ENCODE measurements at places on chromosomes 1 and 21.

DNA sequence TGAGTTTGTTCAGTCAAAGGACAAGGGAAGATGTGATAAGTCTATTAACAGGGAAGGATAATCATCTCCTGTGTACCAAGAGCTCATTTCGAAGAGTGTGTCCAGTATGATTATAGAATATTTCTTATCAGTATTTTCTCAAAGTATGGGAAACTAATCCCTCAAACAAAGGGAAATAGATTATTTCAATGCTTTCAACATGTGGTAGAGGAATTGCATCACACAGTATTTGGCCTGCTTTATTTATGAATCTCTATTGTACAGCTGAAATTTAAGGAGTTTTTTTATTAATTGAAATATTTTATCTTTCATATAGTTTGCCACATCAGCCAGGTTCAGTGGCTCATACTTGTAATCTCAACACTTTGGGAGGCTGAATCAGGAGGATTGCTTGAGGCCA, 151.0 kb downstream of the CLEC20A start:
- DNase-seq, result peak; percentile 40

DNA sequence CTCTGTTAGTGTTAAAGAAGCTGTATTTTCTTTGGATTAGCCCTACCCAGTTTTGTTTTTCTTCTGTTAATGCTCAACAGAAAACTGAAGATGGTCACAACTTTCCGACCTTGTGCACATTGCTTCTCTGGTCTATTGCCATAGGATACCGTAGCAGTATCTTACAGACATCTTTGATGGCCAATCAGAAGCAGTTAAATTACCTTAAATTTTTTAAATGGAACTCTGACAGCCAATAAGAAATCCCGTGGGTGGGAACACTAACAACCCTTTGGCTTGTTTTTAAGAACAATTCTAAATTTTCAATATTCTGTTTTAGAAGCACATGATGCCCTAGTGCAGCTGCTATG, 17.2 kb downstream of the NFYC start:
- DNase-seq, result peak; percentile 86

- DNase-seq, result peak; percentile 96
Measured at GRCh38 chr1:221439747-221440501, 302.0 kb downstream of the DUSP10 start.

GRCh38 chr1:42173961-42174735, 9.6 kb upstream of the GUCA2A start:
- DNase-seq, result peak; percentile 67

DNA sequence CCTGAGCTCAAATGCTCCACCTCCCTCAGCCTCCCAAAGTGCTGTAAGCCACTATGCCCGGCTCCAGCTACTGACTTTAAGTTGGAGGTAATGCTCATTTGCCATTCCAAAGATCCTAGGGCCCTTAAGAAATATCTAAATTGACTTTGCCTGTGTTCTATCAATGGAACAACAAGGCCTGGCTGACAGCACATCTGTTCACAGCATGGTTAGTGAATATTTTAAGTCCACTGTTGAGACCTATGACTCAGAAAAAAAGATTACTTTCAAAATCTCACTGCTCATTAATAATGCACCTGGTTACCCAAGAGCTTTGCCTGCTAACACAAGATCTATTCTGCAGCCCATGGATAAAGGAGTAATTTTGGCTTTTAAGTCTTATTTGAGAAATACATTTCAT, 3.5 kb upstream of the SSX2IP start:
- DNase-seq, result no peak

DNA sequence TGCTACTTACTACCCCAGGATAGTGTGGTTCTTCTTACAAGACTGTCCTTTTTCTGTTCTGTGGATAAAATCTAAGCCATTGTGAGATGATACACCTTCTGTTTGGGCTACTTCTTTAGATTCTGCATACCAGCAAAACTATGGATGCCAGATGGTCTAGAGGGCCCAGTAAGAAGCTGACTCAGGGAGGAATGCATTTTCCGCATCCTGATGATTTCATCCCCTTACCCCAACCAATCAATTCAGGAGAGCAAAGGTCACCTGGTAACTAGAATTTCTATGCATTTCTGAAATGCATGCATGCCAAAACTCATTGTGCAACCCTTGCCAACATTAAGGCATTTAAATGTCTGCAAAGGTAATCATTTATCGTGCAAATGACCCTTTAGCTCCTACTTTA, 285.7 kb upstream of the ZP4 start:
- peak; percentile 33 for DNase-seq

DNA sequence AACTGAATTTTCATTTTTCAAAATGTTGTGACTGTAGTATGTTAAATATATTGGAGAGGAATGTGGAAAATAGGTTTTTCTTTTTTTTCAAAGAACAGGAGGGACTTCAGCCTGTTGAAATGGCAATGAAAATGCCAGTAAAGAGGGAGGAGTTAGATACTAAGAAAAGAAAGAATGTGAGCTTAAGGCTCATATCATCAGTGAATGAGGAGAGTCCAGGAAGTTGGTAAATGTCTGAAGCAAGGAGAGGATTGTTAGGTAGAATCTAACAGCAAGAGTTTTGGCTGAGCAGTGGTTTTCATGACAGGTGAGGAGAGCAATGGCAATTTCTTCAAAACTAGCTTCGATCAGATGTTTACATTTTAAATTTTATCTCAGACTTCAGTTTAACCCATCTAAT, 43.0 kb downstream of the PLA2G4A start:
- DNase-seq, result no peak

DNA sequence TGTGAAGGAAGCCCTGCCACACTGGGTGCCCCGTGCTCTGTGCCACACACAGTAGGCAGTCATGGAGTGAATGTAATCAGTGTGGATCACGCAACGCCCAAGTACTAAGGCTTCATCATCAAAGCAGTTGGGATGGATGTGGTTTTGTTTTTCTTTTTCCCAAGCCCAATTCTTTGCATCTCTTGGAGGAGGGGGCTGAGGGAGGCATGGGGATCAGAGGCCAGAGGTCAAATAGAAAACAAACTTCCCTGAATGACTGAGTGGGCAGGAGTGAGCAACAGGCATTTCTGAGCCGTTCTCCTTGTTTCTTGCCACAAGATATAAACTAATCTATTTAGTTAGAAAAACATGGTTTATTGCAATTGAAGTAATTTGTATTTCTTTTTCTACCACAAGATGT, 85.3 kb downstream of the TRABD2B start:
- no peak for DNase-seq

GRCh38 chr21:44089001-44089911, 17.9 kb upstream of the PWP2 start:
- no peak for DNase-seq

- peak; percentile 44 for DNase-seq
Measured at GRCh38 chr1:178220094-178220493, 126.2 kb downstream of the RASAL2 start.

DNA sequence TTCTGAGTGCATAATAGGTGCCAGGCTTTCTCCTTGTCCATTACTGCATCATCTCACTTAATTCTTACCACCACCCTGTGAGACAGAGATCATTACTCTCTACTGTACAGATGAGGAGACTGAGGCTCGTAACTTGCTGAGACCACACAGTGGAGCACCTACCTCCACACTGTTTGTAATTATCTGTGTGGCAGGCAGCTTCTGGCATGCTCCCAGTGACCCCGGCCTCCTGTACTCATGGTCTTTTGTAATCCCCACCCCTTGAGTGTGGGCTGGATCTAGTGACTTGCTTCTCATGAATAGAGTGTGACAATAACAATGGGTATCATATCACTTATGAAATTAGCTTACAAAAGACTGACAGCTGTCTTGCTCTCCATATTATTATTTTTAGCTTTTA, 407.3 kb downstream of the MATN1 start:
- no peak for DNase-seq

DNA sequence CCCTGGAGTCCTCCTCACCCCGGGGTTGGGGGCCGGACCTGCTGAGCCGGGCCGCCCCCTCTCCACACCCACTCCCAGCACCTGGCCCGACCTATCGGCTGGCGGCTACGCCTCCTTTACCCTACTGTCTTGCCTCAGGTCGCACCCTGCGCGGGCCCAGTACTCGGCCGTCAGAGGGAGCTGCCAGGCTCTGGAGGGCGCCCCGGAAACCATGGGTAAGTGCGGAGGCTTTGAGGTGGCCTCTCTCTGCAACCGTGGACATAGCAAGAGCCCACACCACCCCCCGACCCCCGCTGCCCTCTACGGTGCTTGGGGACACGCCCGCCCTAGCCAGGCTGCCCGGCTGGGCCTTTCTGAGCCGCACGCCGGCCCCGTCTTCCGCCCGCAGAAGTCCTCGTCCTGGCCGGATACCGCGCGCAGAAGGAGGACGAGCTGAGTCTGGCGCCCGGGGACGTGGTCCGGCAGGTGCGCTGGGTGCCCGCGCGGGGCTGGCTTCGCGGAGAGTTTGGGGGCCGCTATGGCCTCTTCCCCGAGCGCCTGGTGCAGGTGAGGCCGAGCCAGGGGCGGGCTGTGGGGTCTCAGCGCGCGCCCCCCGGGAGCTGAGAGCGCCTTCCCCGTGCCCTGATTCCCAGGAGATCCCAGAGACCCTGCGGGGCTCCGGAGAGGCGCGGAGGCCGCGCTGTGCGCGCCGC, at the start of gene SH3D21:
Gene SH3D21 (plus strand): TSS at position 159 of the 692 bp plus-strand sequence. CDS start 53 bp downstream, at position 212.
- DNase-seq, result no peak

GRCh38 chr1:203649551-203649998, 22.9 kb downstream of the ATP2B4 start:
- DNase-seq, result no peak

GRCh38 chr1:232667778-232668165, 37.8 kb upstream of the SIPA1L2 start:
- peak; percentile 20 for DNase-seq

DNA sequence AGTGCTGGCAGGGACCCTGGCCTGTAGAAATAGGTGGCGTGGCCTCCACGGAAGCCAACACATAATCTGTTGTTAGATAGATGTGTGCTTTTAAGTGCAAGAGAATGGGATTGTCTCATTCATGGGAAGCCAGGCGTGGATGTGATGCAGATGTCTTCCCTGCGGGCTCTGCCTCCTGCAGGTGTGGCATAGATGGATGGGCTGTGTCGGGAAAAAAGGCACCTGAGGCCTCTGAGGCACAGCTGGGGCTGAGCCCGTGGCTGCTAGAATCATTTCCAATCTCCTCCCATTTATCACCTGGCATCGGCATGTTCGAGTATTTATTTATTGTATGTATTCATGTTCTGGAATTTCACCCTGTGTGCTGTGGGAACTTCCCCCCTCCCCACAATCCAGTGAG, 353.4 kb upstream of the AJAP1 start:
- DNase-seq, result no peak

GRCh38 chr1:111129376-111129775, 10.5 kb downstream of the DRAM2 start:
- DNase-seq, result no peak

- no peak for DNase-seq
Measured at GRCh38 chr1:193404236-193404635, 217.8 kb upstream of the B3GALT2 start.

DNA sequence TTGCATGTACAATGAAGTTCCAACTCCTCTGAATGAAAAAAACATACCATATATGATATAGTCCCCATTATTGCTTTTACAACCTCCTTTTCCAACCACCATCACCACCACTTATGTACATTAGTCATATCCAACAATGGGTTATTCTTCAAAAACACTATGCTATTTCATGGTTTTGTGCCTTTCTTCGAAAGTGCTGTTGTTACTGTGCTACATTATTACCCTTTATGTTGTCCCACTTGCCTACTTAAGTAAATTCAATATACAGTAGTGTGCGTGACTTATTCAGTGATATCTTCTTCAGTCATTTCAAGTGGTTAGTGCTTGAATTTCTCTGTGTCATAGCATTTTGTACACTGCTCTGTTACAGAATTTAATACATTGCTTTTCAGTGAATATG, 105.3 kb downstream of the ASH1L start:
- DNase-seq, result no peak

GRCh38 chr1:92786111-92786901, 1.4 kb upstream of the EVI5 start:
- no peak for DNase-seq

GRCh38 chr1:59565611-59566410, 248.9 kb upstream of the HOOK1 start:
- DNase-seq, result peak; percentile 89

- DNase-seq, result no peak
Measured at GRCh38 chr1:115815694-115816093, 25.2 kb downstream of the NHLH2 start.

GRCh38 chr1:94514095-94514727, 27.3 kb downstream of the F3 start:
- DNase-seq, result peak; percentile 22

- peak; percentile 46 for DNase-seq
Measured at GRCh38 chr1:92408825-92409224, 77.9 kb downstream of the GFI1 start.

GRCh38 chr1:53551428-53551995, 92.3 kb downstream of the DMRTB1 start:
- DNase-seq, result no peak

DNA sequence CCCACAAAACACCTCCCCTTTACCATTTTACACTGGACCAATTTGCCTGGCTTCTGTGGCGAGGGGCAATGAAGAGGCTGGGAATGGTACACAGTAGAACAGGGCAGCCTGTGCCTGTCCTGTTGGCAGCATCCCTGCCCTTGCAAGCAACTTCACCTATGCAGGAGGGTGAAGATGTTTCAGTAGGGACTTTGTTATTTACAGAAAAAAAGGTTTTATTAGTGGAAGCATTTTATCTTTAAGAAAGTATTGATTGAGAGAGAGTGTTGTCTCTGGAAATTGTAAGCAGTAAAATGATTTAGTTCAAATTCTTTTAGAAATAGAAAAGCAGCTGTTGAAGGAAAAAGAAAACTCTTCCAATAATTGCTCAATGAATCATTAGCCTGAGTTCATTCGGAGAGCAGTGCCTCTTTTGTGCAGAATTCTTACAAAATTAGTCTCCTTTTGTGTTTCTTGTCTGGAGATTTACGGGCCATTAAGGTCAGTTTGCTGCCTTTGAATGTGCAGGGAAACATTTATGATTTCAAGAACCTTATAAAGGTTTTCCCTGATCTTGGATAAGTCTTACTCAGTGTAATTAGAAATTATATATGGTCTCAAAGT, 49.1 kb downstream of the HHAT start:
- peak; percentile 84 for DNase-seq

DNA sequence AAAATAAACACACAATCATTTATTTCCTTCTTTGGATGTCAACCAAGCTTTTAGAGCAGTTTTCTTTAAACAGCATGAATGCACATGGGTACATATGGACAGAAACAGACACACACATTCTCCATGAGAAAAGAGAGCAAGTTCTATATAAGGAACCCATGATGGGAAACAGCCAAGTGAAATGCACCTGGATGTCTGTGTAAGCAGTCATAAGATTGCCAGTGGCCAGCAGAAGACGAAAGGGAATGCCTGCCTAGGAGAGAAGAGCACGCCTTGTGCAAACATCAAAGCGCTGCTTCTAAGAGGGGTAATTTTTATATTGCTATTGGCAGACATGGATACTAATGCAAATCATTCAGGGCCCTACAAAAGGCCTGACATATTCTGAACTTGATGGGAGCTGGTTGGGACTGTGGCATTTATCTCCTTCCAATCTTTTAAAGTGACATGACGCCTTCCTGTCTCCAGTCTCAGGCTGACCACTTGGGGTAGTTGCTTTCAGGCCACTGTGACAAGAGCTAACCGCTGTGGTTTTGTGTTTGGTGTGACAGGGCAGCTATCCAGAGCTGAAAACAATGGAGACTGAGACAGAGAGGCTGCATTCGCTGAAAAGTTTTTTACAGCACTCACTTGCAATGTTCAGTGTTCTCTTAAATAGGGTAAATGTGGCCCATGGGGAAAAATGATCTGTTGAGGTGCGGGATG, 75.0 kb upstream of the DPT start:
- DNase-seq, result no peak

Data from fibroblast of upper back skin (primary cell).